ENCODE measurements at places on chromosomes 2 and 18. TPM values are rescaled to one million over a fixed set of nuclear protein-coding genes. Genes with fewer than 3 reads are reported as not detected.

The GALNT5 gene
- polyA plus RNA-seq: under 0.01 TPM

DNA sequence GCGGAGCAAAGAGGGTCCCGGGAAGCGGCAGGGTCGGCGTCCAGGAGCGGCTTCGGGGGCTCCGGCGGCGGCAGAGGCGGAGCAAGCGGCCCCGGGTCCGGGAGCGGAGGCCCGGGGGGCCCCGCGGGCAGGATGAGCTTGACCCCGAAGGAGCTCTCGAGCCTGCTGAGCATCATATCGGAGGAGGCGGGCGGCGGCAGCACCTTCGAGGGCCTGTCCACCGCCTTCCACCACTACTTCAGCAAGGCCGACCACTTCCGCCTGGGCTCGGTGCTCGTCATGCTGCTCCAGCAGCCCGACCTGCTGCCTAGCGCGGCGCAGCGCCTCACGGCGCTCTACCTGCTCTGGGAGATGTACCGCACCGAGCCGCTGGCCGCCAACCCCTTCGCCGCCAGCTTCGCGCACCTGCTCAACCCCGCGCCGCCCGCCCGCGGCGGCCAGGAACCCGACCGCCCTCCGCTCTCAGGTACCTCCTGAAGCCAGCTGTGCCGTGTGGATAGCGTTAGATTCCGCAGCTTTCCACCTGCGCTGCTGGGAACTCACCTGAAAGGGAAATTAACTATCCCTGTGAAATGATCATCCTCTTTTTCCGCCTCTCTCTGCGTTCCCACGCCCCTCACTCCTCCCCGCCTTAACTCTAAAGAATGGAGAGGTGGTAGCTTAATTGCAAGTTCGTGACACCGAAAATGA, 472 bp downstream of the CNOT11 start:
- DNase-seq: peak; percentile 63

GRCh38 chr2:73870084-73870483, 22.7 kb upstream of the ACTG2 start:
- no peak for DNase-seq

The KCNIP3 gene
- 1.8 TPM for polyA plus RNA-seq

DNA sequence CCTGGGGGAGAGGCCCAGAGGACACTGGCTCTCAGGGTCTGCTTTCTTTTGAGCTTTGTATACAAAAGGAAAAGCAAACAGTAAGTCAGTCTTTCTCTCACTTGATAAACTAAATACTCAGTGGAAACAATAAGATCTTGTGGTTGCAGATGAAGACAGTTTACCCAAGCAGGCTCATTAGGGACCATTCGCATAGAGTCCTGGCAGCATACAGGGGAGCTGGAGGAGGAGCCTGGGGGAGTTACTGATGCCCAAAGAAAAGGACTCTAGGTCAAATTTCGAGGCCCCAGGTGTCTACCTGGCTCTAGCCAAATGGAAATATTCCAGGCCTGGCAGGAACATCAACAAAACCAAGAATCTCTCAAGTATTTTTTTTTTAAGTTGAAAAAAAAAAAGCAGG, 225.3 kb downstream of the CNTNAP5 start:
- no peak for DNase-seq
